A549 treated with Hydrocortisone at 1 μM for 4 hours (cell line): ENCODE measurements at places on chromosomes 2 and 18. TPM values are rescaled to one million over a fixed set of nuclear protein-coding genes. Genes with fewer than 3 reads are reported as not detected.

Gene RNF152
- total RNA-seq: 0.06 to 0.25 TPM (median 0.13 TPM) in 5 replicates

Gene SP140
- total RNA-seq: 0.16 to 0.29 TPM in 2 of 5 replicates, not detected in the others

Gene LYPD6
- total RNA-seq: 0.06 to 0.09 TPM (median 0.08 TPM) in 5 replicates

Gene PFN4
- total RNA-seq: 1.7 to 2.3 TPM (median 1.8 TPM) in 5 replicates
